ENCODE measurements at places on chromosomes 7 and 10. TPM values are rescaled to one million over a fixed set of nuclear protein-coding genes. Genes with fewer than 3 reads are reported as not detected.

- H3K36me3 ChIP-seq = no peaks in the 10 kb centered on the region
- no peak overlapping the region for H3K27ac ChIP-seq
- no peak for DNase-seq
- H3K4me3 ChIP-seq = no peak overlapping the region
- H3K4me1 ChIP-seq = no peaks in the 10 kb centered on the region
Observed at GRCh38 chr7:150951521-150951920, 26.6 kb downstream of the KCNH2 start.

GRCh38 chr10:78605800-78606350, 462.9 kb upstream of the ZMIZ1 start:
- H3K27me3 ChIP-seq = peaks cover 8% of the 10 kb centered on the region
- no peaks in the 10 kb centered on the region for H3K4me1 ChIP-seq
- no peak overlapping the region for H3K4me3 ChIP-seq

GRCh38 chr10:78327778-78328591, 294.3 kb downstream of the RPS24 start:
- no peak overlapping the region for H3K4me3 ChIP-seq
- peak; percentile 15 for DNase-seq
- H3K4me1 ChIP-seq = peaks cover 5% of the 10 kb centered on the region
- H3K27ac ChIP-seq = no peak overlapping the region
- H3K36me3 ChIP-seq = peaks cover 8% of the 10 kb centered on the region

DNA sequence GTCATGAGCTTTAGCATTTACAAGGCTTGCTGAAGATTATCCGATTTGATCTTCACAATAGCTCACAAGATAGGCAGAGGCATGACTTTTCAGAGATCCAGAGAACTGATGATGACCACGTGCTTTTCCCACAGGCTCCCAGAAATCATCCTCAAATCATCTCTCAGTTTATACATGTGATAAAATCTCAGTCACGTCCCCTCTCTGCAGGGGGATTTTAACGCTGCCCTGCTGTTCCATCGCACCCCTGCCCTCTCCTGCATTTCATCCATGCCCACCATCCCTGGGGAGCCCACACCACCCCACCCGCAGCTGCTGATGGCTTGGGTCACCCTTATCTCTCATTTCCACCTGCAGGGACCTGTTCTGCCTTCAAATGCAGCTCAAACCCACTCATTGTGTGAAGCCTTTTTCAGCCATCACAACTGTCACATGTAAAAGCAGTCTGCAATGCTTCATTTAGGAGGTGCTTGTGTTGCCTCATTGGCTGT, 141.8 kb downstream of the DIP2C start:
- H3K27me3 ChIP-seq = peaks cover 26% of the 10 kb centered on the region
- H3K4me1 ChIP-seq = peaks cover 3% of the 10 kb centered on the region
- H3K4me3 ChIP-seq = no peak overlapping the region
- H3K27ac ChIP-seq = no peak overlapping the region
- no peaks in the 10 kb centered on the region for H3K36me3 ChIP-seq
- no peak for DNase-seq

DNA sequence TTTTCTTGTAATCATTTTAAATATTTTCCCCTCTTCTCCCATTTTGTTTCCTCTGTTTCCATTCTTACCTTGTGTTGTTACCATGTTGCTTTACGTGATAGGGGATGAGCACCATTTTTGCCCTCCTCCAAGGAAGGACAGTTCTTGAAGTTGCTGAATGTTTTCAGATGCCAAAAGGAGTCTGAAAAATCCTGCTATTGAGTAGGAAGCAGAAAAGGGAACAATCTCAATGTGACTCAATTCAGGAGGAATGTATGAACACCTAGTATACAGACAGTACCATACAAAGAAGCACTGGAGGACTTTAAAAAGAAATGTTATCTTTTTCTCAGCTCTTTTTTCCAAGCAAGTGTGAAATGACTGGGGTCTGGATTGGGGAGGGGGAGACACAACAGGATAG, 5.1 kb upstream of the NAMPT start:
- no peak overlapping the region for H3K4me3 ChIP-seq
- no peak overlapping the region for H3K27ac ChIP-seq
- peaks cover 4% of the 10 kb centered on the region for H3K27me3 ChIP-seq
- DNase-seq = no peak
- H3K36me3 ChIP-seq = peaks cover 2% of the 10 kb centered on the region

GRCh38 chr10:96919785-96920430, 87.8 kb downstream of the LCOR start:
- H3K27me3 ChIP-seq = no peaks in the 10 kb centered on the region
- DNase-seq = no peak
- H3K27ac ChIP-seq = no peak overlapping the region
- H3K36me3 ChIP-seq = peaks cover 24% of the 10 kb centered on the region
- no peak overlapping the region for H3K4me3 ChIP-seq

- DNase-seq = no peak
- no peaks in the 10 kb centered on the region for H3K36me3 ChIP-seq
- H3K27ac ChIP-seq = no peak overlapping the region
- H3K4me3 ChIP-seq = no peak overlapping the region
- peaks cover 2% of the 10 kb centered on the region for H3K27me3 ChIP-seq
- H3K4me1 ChIP-seq = no peaks in the 10 kb centered on the region
Observed at GRCh38 chr7:98629001-98629431, 11.9 kb downstream of the NPTX2 start.

GRCh38 chr7:80155374-80155773, 20.7 kb downstream of the GNAI1 start:
- no peaks in the 10 kb centered on the region for H3K36me3 ChIP-seq
- peaks cover 4% of the 10 kb centered on the region for H3K4me1 ChIP-seq
- no peak for DNase-seq

GRCh38 chr7:47460251-47460989, 121.5 kb downstream of the TNS3 start:
- H3K36me3 ChIP-seq = no peaks in the 10 kb centered on the region
- H3K4me1 ChIP-seq = no peaks in the 10 kb centered on the region
- DNase-seq = no peak
- no peaks in the 10 kb centered on the region for H3K27me3 ChIP-seq
- H3K4me3 ChIP-seq = no peak overlapping the region
- no peak overlapping the region for H3K27ac ChIP-seq

- DNase-seq = no peak
- peaks cover 7% of the 10 kb centered on the region for H3K4me1 ChIP-seq
- H3K27me3 ChIP-seq = peaks cover 7% of the 10 kb centered on the region
- H3K36me3 ChIP-seq = peaks cover 2% of the 10 kb centered on the region
Observed at GRCh38 chr10:26682931-26683330, 14.6 kb upstream of the PDSS1 start.

DNA sequence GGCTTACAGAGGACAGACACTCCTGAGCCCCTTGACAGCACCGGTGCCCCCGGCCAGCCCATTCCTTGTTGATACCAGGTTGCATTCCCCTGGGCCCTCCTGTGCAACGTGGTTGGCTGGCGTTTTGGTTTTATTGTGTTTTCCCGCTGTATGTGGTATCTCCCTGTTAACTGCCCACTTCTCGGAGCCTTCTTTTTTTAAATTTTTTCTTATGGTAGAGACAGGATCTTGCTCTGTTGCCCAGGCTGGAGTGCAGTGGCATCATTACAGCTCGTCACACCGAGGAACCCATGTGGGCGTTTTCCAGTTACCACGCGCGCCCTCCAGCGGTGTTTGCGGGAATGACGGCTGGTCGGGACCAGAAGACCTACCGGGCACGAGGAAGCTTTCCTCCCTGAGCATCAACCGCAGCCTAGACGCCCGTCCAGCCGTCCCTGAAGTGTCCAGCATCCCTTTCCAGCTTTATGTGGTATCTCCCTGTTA, 16.9 kb upstream of the ZFAND2A start:
- H3K4me3 ChIP-seq = peak overlapping the region; percentile 51
- peak overlapping the region; percentile 87 for H3K27ac ChIP-seq
- peak; percentile 90 for DNase-seq
- peaks cover 14% of the 10 kb centered on the region for H3K4me1 ChIP-seq

DNA sequence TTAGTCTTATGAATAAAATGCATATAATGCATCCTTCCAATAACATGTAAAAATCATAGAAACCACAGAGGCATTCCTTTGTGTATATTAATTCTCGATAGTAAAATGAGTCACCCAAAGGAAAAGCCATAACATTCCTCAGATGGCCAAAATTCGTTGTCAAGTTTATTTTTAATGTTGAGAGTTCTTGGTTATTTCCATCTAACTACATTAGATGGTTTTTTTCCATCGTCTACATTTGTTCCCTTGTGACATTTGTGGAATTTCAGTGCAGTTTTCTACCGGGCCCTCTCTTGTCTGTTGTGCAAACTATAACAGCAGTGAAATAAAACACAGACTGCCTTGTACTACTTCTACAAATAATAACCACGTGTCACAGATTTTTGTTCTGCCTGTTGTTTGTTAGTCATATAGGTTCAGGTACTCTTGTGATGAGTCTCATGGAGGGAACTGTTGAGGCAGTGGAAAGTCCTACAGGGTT, 54.7 kb upstream of the CCAR1 start:
- peaks cover 15% of the 10 kb centered on the region for H3K36me3 ChIP-seq
- DNase-seq = no peak
- H3K4me1 ChIP-seq = peaks cover 17% of the 10 kb centered on the region
- no peak overlapping the region for H3K4me3 ChIP-seq
- no peaks in the 10 kb centered on the region for H3K27me3 ChIP-seq

GRCh38 chr7:47192978-47193377, 388.9 kb downstream of the TNS3 start:
- no peak overlapping the region for H3K27ac ChIP-seq
- no peaks in the 10 kb centered on the region for H3K36me3 ChIP-seq
- no peaks in the 10 kb centered on the region for H3K4me1 ChIP-seq
- no peak for DNase-seq
- H3K4me3 ChIP-seq = no peak overlapping the region

SPDYE11 gene
- total RNA-seq = not detected

PALS2 gene
- 17.4 TPM for total RNA-seq

CYP26C1 gene
- total RNA-seq = 0.05 TPM

PRSS2 gene
- total RNA-seq = not detected

All from activated CD8-positive, alpha-beta memory T cell treated with anti-CD3 and anti-CD28 coated beads, Interleukin-2, amount 10 ng/mL, durations not matched to agents 7 days and 5 days (primary cell).